Pancreas (tissue), 10 donors: ENCODE measurements at places on chromosomes 13 and 19. TPM values are rescaled to one million over a fixed set of nuclear protein-coding genes. Genes with fewer than 3 reads are reported as not detected.

ZNF580 gene
- polyA plus RNA-seq, result 40.5 TPM

PDX1 gene
- 15.7 TPM for polyA plus RNA-seq

DENND1C gene
- polyA plus RNA-seq, result 2.8 TPM

RAB3A gene
- 4.4 TPM for polyA plus RNA-seq

FLT3LG gene
- 7.1 TPM for polyA plus RNA-seq

AP1M2 gene
- 55.3 TPM for polyA plus RNA-seq

MBD3L3 gene
- not detected for polyA plus RNA-seq

PAK4 gene
- polyA plus RNA-seq, result 38.4 TPM

TMEM38A gene
- 1.4 TPM for polyA plus RNA-seq

RFPL4A gene
- polyA plus RNA-seq, result not detected

MEIOSIN gene
- polyA plus RNA-seq, result not detected

NCCRP1 gene
- polyA plus RNA-seq, result 0.96 TPM

PINLYP gene
- polyA plus RNA-seq, result 7.2 TPM

ZNF274 gene
- 8.3 TPM for polyA plus RNA-seq
